Kidney (tissue), 22 donors: ENCODE measurements at places on chromosomes 3 and 15. TPM values are rescaled to one million over a fixed set of nuclear protein-coding genes. Genes with fewer than 3 reads are reported as not detected.

The PATL2 gene
- total RNA-seq, result 2.1 TPM

The FAM162A gene
- total RNA-seq, result 46.6 TPM

The TMCO5A gene
- not detected for total RNA-seq

The MNS1 gene
- 5.6 TPM for total RNA-seq

The TMEM40 gene
- not detected for total RNA-seq

The CCDC54 gene
- not detected for total RNA-seq

The NCEH1 gene
- 43.6 TPM for total RNA-seq

The SATB1 gene
- 22.2 TPM for total RNA-seq

The FETUB gene
- total RNA-seq, result not detected

The SLMAP gene
- 86.1 TPM for total RNA-seq

The RCCD1 gene
- 11.6 TPM for total RNA-seq

The FBXW12 gene
- not detected for total RNA-seq

The NLGN1 gene
- 19.4 TPM for total RNA-seq
